ENCODE measurements at places on chromosomes 2 and 18.

GRCh38 chr18:24726727-24727492 lies 266.5 kb downstream of the HRH4 start:
- peak; percentile 50 for DNase-seq

GRCh38 chr2:49901202-49902065 lies 747.1 kb upstream of the FSHR start:
- DNase-seq = no peak

GRCh38 chr2:45182667-45183295 lies 173.5 kb upstream of the SIX2 start:
- DNase-seq = no peak

- no peak for DNase-seq
Measured at GRCh38 chr2:15259356-15259756, 301.8 kb downstream of the NBAS start.

GRCh38 chr2:172680436-172681068 lies 55.1 kb upstream of the RAPGEF4 start:
- DNase-seq = no peak

DNA sequence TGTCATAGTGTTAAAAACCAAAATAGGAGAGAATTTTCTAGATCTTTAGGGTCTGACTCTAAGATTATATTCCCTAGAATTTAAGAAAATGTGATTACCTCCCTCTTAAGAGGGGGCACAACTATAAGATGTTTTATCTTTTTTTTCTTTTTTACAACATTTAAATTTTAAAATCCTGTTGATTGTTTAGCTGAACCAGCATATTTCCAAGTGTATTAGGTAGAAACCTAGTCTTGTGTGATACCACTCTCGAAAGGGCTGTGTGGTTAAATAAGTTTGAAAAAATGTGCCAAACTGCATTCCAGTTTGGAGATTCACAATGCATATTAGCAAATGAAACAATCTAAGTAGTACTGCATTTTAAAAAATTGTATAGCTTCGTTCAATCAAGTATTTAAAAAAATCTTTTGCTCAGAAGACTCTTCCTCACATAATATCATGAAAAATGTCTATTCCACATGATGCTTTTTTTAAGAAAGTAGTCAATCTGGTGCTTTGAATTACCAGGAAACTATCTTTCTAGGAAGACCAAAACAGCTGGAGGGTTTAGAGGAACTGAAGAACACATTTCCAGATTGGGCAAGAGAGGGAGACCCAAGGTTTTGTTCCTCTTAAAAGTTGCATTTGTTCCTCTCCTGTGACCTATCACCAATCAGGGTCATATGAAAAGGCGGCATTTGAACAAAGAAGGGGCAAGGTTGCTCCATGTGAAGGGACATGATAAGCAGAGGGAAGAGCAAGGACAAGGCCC lies 98.8 kb downstream of the DPP4 start:
- DNase-seq = no peak

GRCh38 chr2:207472343-207473048 lies 57.3 kb upstream of the CREB1 start:
- no peak for DNase-seq

Data from T1000 (cell line).